ENCODE measurements at places on chromosomes 7 and 10.
A peak's percentile ranks its signal among the peaks of the same experiment; 100 is the strongest.

DNA sequence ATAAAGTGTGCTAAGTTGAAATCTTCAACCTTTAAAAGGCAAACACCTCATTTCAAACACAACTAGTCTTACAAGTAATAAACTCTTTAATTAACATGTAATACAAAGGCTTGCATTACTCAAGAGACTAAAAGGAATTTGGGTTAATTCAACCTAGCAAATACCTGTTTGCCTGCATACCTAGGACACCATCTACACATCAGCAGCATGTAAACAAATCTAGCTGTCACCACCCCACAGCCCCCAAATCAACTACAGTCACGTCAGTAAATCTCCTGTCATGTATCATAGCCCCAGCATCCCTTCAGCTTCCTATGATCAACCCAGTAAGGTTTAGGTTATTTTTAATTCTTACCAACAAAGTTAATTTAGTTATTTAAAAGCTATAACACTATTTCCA is 33.5 kb downstream of the ZNF800 start:
- DNase-seq: no peak

DNA sequence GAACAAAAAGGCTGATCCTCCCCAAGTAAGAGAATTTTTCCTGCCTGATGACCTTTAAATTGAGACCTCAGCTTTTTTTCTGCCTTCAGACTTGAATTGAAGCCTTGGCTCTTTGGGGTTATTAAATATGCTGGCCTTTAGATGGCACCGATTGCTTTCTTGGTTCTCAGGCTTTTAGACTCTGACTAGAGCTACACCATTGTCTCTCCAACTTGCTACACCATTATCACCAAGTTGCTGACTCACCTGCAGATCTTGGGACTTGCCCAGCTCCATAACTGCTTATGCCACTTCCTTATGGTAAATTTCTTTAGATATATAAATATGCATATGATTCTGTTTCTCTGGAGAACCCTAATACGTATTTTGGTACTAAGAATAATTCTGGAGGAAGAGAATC is 3.1 kb upstream of the ABCA13 start:
- peak; percentile 28 for DNase-seq

DNA sequence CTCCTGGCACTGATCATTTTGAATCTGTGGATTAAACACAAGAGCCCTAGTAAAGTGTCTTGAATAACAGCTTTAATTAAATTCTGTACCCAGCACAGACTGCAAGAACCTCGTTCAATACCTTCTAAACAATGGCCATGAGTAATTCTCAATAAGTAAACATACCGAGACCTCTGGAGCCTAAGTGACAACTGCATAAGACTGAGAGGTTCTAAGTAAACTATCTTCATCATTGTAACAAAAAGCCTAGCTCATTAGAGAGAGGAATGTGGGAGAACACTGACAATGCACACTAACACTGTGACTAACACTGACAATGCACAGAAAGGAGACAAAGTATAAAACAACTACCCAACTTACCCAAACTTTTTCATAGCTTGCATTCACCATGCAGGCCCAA is 117.4 kb downstream of the ELAPOR2 start:
- no peak for DNase-seq

GRCh38 chr10:133481086-133481643 is 27.4 kb downstream of the SCART1 start:
- DNase-seq: peak; percentile 2

- no peak for DNase-seq
Observed at GRCh38 chr10:47330804-47331203, 8.6 kb downstream of the GDF2 start.

Data from AG08395 (cell line).